ENCODE measurements at places on chromosomes 11 and 22.
A peak's percentile ranks its signal among the peaks of the same experiment; 100 is the strongest.

GRCh38 chr11:72631806-72632731 is 42.2 kb downstream of the PDE2A start:
- DNase-seq: peak; percentile 66

GRCh38 chr22:22072169-22072836 is 89.7 kb upstream of the TOP3B start:
- no peak for DNase-seq

- DNase-seq: no peak
Measured at GRCh38 chr11:101600924-101601323, 17.1 kb upstream of the TRPC6 start.

DNA sequence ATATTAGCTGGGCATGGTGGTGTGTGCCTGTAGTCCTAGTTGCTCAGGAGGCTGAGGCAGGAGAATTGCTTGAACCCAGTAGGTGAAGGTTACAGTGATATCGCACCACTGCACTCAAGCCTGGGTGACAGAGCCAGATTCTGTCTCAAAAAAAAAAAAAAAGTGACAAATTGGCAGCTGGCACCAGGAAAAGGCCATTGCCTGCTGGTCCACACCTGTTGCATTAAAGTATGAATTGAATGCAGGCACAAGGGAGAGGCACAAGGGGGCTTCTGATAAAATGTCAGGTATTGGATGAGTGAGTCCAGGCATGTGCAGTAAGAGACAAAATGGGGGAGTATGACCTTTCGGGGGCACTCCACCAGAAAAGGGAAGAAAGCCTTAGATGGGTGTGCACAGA is 28.2 kb downstream of the ZNF70 start:
- no peak for DNase-seq

DNA sequence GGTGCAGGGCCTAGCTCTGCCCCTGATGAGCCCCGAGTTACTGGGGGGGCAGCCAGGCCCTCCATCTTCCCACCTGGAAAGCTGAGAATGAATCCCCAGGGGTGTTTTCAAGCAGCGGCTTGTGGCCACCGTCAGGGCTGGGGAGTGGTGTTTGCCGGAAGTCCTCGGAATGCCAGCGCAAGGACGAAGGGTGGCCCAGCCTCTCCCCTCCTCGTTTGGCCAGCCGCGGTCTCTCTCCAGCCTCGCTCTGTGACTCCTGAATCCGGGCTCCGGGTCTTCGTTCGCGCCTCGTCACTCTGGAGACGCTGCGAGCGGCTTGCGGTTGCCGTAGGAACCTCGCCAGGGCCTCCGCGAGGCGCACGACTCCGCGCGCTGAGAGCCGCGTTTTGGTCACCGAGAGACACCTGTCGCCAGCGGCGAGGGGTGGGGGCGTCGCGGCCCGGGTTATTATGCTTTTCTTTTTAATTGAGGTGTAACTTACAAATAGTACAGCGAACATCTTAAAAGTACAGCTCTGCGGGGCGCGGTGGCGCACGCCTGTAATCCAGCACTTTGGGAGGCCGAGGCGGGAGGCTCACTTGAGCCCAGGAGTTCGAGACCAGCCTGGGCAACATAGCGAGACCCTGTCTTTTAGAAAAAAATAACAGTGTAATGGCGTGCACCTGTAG is 6.3 kb upstream of the KDELR3 start:
- peak; percentile 92 for DNase-seq

- DNase-seq: no peak
Measured at GRCh38 chr11:100008417-100008816, 678.7 kb upstream of the ARHGAP42 start.

- DNase-seq: no peak
Measured at GRCh38 chr22:19875531-19876313, 21.0 kb upstream of the GNB1L start.

DNA sequence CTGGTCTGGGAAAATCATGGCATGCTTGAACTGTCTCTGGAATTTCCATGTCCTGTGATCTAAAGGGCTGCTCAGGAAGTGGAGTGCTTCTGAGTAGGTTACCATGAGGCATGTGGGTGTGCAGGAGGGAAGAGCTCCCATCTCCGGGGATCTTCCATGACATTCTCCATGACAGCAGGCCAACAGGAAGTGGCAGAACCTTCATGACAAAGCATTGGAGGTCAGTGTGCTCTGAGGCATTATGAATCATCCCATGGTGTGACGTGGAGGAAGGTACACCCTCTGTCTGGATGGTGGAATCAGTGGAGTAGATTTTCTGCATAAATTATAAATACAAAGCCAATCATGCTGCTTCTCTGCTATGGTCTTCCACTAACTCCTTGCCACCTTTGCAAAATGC is 139.6 kb upstream of the E2F8 start:
- no peak for DNase-seq

DNA sequence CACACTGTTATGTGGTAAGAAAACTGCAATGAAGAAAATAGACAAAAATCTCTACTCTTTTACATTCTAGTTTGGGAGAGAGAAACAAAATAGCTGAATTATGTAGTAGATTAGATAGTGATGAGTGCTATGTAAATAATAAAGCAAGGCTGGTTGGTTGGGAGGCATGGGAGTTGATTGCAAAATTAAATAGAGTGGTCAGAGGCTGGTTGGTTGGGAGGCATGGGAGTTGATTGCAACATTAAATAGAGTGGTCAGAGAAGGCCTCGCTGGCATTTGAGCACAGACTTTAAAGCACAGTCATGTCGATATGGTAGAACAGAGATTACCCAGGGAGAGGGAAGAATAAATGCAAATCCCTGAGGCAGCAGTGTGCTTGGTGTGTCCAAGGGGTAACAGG is 22.4 kb downstream of the SIK2 start:
- no peak for DNase-seq

GRCh38 chr22:48138855-48139254 is 1376.4 kb downstream of the TBC1D22A start:
- DNase-seq: no peak

- no peak for DNase-seq
Measured at GRCh38 chr11:60377401-60378136, 763 bp upstream of the MS4A7 start.

DNA sequence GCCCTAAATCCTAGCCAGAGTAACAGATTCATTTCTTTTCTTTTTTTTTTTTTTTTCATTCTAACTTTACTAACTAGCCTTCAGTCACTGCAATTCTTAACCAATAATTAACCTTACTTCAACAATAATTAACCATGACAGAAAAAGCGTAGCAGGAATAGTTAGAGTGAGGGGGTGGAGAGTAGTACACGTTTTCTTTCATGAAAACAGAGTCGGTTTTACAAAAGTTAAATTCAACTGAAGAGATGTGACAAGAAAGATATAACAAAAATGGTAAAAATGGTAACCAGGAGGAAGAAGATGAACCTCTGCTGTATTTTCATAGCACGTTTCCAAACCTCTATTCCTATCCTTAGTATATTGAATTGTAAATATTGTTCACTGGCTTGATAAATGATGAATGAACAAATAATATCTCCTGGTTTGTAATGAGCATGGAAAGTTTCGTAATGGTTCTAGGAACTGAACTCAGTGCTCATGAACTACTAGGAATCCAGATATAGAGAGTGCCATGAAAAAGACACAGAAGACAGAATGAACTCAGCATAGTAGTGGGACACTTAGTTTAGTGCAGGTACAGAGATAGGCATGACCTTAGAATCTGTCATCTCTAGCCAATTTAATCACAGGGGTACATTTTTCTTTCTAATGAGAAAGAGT is 116.5 kb upstream of the ANO5 start:
- DNase-seq: no peak

DNA sequence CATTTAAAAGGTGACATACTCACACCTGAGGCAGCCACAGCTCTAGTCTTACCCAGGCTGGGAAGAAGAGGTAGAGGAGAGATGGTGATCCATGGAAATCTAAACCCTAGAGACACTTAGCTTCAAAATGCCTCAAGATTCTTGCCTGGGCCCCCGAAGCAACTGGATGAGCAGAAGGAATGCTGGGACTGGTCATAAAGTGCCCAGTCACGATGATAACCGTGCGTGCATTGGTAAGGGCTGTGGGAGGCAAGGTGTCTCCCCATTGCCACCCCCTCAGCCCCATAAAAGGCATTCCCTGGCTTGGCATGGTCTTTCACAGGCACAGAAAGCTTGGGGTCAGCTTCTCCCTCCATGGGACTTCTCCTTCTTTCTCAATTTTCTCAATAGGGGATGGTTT is 144.5 kb downstream of the DSCAML1 start:
- DNase-seq: no peak

GRCh38 chr11:122882189-122882856 is at the start of gene JHY:
Gene JHY, plus strand, starts transcription at chr11:122882759. Its CDS starts 3,091 bp downstream, at chr11:122885850.
- DNase-seq: peak; percentile 47

- DNase-seq: no peak
Measured at GRCh38 chr11:96680211-96681018, 290.6 kb downstream of the JRKL start.

- DNase-seq: no peak
Measured at GRCh38 chr11:33290319-33290718, 33.1 kb downstream of the HIPK3 start.

DNA sequence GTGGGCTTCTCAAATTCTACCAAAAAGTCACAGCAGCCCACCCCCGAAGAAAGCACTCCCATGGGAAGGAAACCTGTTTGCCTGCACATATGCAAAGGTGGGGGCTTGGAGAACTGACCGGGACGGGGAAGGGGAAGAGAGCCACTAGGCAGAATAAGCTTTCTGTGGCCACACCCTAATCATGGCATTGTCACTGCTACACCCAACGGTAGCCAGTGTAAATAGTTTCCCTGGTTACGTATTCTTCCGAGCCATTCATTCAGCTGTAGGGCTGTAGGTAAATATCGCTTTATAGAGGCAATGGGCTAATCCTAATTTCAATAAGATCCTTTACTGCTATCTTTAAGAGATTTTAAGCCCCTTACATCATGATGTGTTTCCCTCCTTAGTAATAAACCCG is 61.7 kb downstream of the PRDM11 start:
- peak; percentile 51 for DNase-seq

- no peak for DNase-seq
Measured at GRCh38 chr11:70109006-70109405, 30.9 kb downstream of the ANO1 start.

- DNase-seq: no peak
Measured at GRCh38 chr11:65204143-65204542, 22.4 kb downstream of the CAPN1 start.

GRCh38 chr11:65810046-65810868 is 23.4 kb downstream of the OVOL1 start:
- no peak for DNase-seq

DNA sequence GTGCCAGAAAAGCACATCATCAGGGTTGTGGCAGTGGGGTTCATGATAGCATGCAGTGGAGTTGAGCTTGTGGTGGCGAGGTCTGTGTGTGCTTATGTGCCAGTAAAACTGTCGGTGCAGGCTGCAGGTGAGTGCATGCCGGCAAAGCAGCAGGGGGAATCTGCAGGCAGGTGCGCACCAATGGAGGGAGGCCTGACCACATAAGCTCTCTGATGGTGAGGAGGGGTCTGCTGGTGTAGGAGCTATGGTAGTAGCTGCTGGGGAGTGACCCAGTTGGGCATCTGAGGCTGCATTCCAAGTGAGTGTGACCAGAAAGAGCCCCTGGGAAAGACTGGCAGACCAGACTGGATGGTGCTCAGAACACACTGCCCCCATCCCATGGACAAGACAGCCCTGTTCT is 121.5 kb downstream of the CNTN5 start:
- no peak for DNase-seq

DNA sequence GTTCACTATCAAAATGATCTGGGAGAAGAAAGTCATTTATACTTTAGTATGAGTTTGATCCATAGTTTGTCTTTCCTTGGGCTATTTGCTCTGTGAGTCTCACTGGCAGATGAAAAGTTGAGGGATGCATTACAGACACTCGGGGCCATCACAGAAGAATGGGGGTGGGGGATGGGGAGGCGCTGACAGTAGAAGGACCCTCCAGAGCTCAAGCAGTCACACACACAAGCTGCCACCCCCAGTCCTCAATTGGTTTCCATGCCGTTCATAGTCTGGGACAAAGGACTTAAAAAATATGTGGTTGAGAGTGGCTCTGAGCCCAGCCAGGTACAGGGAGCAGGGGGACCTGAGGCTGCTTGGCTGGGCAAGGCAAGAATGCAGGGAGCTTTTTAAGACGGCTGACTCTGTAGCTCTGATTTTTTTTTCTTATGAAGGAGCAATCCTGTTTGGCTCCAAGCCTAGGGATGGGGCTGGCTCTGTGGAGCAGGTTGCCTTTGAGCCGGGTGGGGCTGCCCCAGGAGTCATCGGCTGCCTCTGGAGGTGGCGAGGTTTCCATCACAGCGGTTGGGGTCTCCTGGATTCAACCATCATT is 13.3 kb upstream of the ANO1 start:
- no peak for DNase-seq

DNA sequence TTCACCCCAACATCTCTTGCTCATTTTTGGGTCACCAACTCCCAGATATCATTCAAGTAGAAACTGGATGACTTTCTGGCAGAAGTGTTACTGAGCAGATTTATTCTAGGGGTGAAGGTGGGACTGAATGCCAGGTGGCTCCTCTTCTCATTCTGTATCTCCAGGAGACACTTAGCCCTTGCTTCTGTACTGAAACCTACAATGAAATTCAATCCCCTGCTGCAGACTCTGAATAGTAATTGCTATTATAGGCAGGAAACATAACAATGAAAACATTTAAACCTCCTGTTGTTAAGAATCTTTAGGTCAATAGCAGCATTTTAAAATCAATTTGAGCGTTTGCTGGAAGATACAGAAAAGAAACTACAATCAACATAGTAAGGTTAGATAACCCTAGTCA is 879.4 kb upstream of the TENM4 start:
- no peak for DNase-seq

GRCh38 chr22:47854251-47854650 is 1091.8 kb downstream of the TBC1D22A start:
- DNase-seq: no peak

GRCh38 chr11:123195188-123196059 is at the start of gene CLMP:
Gene CLMP, minus strand, starts transcription at chr11:123195248. Its CDS starts 308 bp downstream, at chr11:123194940.
- DNase-seq: peak; percentile 43

DNA sequence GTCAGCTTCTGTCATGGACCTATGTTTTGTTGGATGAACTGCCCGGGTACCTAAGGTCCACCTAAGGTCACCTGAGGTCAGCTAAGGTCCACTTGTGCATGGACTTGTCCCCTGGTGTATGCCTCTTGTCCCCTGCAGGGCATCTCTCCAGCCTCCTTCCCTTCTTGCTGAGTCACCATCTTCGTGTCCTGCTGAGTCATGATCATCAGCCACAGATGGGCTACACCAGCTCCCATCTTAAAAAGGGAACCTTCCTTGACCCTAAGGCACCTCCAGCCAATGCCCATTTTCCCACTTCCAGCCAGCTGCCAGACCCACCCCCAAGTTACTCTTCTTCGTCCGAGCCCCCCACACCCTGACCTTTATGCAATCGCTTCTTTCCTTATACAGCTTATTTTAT is 544.9 kb downstream of the TBC1D22A start:
- DNase-seq: no peak
